T-helper 9 cell (primary cell): ENCODE measurements at places on chromosomes 6 and 20.

DNA sequence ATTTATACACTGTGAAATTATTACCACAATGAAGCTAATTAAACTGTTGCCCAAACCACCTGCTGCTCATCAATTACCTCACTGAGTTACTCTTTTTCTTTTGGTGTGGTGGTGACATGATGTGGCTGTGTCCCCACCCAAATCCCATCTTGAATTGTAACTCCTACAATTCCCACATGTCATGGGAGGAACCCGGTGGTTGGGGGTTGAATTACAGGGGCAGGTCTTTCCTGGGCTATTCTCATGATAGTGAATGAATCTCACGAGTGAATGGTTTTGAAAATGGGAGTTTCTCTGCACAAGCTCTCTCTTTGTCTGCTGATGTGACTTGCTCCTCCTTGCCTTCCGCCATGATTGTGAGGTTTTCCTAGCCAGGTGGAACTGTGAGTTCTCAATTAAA, 145.0 kb downstream of the LRRC1 start:
- DNase-seq = no peak

- no peak for DNase-seq
These were observed 37.3 kb upstream of the MAP7 start for GRCh38 chr6:136587527-136587926.

DNA sequence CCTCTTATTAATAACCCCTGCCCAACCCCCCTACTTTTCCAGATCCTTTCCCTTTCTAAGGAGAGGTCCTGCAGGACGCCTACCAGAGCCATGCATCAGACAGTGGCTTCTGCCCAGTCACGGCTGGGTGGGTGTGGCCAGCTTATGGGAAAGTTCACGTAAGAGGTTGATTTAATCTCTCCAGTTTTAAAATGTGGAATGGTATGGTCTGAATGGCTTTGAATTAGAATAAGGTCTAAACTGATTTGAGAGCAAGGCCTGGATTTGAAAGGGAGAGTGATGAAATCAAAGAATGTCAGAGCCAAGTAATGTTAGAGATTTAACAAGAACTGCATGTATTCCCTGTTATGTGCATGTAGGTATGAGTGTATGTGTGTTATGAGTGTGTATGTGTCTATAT, 275.7 kb downstream of the PAX1 start:
- DNase-seq = no peak

DNA sequence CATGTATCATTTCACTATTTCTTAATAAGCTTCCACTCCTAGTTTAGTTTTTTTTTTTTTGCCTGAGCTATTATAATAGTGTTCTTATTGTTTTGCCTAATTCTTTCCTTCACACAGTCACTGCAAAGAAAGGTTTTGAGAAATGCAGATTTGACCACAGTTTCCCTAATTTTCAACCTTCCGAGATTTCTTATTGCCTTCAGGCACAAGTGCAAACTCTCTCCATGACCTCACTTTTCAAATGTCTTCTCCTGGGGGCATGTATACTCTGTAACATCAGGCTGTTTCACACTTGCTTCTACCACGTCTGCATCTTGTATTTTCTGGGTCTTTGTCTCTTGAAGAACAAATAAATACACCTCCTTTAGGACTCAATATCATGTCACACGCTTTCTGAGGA, 339.0 kb upstream of the CITED2 start:
- no peak for DNase-seq

GRCh38 chr6:158036261-158036660, 54.6 kb downstream of the SYNJ2 start:
- no peak for DNase-seq
